Epithelial cell of prostate (primary cell): ENCODE measurements at places on chromosomes 4 and X.

- DNase-seq, result no peak
These were observed 2.2 kb downstream of the NEXMIF start for GRCh38 chrX:74922922-74923543.

DNA sequence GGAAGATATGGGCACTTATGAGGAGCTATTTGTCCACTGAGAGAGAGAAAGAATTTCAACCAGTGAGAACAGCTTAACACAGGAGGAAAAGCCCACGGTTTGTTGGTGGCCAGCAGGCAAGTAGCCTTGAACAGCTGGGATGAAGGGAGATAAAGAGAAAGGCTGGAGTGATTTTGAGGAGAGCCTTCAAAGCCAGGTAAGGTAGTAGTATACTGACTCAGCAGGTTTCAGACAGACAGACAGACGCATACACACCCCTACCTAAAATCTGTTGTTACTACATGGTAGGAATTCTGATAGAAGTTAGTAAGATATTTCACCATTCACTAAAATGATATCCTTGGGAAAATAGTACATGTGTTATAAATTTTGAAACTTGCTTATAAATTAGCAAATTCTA, 60.5 kb downstream of the SEC24D start:
- no peak for DNase-seq

- DNase-seq, result no peak
These were observed 463.0 kb upstream of the GALNT7 start for GRCh38 chr4:172705565-172705964.

DNA sequence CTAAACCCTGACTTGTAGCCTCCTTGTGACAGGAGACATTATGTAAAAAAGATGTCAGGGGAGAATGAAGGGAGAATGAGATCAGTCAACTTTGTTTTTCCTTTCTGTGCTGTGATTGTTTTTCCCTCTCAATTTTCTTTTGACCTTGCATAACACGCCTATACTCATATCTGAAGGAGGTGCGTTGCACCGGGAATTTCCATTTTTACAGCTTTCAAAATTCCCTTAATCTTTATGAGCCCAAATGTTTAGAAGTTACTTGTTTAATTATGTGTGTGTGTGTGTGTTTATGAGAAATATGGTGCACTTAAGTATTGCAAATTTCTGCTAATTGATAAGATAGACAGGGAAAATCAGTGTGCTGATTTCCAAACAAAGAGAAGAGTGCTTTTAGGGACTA, 21.6 kb downstream of the SYNPO2 start:
- DNase-seq, result no peak

GRCh38 chrX:114650351-114650750, 66.5 kb downstream of the HTR2C start:
- no peak for DNase-seq

DNA sequence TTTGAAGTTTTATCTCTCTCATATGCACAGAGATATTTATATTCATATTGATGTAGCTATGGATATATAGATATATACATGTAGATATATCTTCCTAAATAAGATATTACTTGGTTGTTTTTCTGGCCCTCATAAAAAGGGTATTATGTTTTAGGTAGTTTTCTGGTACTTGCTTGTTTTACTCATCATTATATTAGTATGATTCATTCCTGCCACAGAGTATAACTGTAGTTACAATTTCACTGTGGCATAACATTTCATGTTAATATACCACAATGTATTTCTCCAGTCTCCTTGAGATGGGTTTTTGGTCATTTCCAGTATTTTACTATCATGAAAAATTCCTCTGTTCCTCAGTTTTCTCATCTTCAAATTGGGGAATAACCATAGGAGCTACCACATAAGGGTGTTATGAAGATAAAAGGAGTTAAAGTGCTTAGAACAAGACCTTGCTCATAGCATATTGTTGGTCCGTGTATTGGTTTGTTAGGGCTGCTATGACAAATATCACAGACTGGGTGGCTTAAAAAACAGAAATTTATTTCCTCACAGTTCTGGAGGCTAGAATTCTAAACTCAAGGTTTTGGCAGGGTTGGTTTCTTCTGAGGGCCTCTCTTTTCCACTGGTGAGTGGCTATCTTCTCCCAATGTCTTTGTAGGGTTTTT, 129.7 kb downstream of the TMEM164 start:
- DNase-seq, result no peak

GRCh38 chr4:141207961-141208360, 12.7 kb upstream of the ZNF330 start:
- no peak for DNase-seq

- DNase-seq, result no peak
These were observed 76.9 kb upstream of the EXOC1L start for GRCh38 chr4:55742655-55743202.

DNA sequence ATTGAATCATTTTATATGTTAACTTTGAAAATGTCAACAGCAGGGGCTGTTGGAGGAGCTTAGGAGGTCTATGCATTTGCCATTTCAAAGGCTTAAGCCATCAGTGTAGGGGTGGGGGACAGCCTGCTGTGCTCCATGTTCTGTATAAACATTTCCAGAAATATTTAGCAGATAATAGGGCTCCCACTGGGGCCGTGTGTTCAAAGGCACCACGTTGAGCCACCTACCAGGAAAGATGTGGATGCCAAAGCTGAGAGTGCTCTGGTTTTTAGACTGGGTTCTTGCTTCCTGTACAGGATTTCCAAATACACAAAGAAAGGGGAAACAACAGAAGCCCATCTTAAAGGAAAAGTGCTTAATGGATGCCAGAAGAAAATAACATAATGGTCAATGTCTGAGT, 219.5 kb downstream of the CENPC start:
- no peak for DNase-seq

- DNase-seq, result no peak
These were observed 50.9 kb upstream of the FHDC1 start for GRCh38 chr4:152885185-152885584.

- no peak for DNase-seq
These were observed 50.8 kb downstream of the PPEF1 start for GRCh38 chrX:18757956-18758932.

DNA sequence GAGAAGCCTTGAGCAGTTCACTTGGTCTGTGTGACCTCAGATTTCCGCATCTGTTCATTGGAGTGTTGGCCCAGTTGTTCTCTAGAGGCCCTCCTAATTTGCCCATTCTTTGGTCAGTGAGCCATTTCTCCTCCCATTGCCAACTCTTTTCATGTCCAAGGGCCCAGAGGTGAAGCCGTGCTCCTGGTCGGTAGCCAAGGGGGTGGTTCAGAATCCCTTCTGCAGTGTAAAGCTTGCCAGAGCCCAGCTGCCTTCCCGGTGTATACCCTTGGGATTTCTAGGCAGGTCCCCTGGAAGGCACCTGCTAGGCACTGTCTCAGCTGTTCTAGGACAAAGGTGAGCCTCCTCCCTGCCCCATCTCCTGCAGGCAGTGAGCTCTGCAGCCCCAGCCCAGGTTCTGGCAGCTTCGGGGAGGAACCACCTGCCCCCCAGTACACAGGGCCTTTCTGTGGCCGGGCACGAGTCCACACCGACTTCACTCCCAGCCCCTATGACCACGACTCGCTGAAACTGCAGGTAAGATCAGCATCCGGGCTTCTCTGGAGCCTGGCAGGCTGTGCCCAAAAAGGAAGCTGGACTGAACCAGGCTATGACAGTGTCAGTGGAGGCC, 12.3 kb downstream of the SASH3 start:
- no peak for DNase-seq

DNA sequence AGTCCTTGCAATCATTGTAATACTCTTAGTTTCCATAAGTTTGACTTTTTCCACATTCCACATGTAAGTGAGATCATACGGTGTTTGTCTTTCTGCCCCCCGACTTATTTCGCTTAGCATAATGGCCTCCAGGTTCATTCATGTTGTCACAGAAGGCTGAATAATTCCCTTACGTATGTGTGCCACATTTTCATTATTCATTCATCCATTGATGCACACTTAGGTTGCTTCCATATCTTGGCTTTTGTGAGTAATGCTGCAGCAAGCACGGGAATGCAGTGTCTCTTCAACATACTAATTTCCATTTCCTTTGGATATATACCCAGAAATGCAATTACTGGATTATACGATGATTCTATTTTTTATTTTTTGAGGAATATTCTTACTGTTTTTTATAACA, 22.0 kb upstream of the VEGFC start:
- no peak for DNase-seq

DNA sequence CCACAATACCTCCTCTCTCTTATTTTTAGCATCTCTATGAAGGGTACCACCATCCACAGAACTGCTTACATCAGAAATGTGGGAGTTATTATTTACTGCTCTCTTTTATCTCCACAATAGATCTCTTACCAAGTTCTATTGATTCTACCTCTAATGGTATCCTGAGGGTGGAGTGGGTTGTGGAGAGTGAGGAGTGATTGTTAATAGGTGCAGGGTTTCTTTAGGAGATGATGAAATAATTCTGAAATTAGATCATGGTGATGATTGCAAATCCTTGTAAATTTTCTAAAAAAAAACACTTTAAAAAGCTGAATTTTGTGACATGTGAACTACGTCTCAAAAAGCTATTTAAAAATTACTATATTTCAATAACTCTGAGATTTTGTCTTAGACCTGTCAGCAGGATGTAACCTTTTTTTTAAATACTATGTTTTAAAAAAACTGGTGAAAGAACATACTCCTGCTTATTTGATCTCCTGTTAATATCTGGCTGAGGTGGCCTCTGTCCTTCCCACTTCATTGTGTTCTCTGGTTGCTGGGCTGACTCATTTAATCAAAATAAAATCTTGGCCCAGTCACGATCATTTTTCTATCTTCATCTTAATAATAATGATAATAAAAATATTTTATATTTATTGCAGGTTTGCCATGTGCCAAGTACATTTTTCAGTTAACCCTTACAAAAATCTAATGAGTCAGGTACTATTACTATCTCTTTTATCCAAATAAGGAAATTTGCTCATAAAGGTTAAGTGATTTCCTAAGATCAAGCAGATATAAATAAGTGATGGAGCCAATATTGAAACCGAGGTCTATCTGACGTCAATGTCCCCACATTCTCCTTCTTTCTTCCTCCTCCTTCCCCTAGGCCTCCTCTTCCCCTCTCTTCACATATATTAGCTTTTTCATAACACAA, 73.5 kb downstream of the GLUD2 start:
- no peak for DNase-seq

GRCh38 chr4:145266881-145267280, 86.5 kb upstream of the OTUD4 start:
- DNase-seq, result no peak

DNA sequence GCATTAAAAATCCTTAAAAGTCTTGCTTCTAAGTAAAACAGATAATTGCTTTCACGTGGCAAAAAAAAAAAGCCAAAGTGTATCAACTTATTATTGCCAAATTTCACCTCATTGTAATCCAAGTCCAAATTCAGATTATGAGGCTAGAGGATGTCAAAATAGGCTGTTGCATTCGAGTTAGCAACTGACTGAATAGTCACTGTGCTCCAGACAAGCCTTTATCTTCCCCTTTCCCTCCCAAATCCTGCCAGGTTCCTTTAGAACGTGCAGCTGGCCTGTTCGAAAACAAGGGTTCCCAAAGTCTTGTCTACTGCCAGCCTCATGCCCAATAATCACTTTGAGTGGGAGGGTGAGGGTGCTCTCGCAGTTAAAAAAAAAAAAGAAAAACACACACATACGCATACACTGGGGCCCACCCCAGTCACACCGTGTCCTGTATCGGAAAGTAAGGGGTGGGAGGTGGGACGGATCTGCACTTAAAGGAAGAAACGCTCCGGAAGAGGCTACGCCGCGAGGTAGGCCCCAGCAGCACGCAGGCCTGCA, 603 bp downstream of the MAD2L1 start:
- no peak for DNase-seq

DNA sequence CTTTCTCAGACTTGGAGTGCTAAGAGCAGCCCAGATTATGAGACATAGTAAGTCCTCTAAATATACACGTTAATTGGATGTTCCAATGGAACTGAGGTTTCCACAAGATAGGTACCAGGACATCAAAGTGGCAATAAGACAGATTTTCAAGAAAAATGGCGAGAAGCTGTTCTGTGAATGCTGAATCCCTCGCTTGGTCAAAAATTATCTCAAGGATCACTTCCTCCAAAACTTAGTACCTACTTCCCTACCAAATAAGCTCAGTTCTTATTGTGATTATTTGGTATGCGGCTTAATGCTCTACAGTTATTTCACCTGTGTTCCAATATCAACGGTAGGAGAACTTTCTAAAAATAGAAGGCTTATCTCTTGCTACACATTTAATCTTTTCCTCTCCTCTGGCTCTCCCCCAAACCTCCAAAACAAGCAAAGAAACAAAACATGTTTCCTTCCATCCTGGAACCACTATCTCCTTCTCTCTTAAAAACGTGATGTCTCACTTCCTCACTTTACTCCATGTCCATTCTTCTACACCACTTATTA, 14.7 kb downstream of the PDGFC start:
- DNase-seq, result no peak

GRCh38 chr4:87499403-87500091, 29.6 kb downstream of the SPARCL1 start:
- no peak for DNase-seq

- no peak for DNase-seq
These were observed 632 bp downstream of the PLP2 start for GRCh38 chrX:49172280-49172780.

GRCh38 chrX:114619874-114620273, 36.0 kb downstream of the HTR2C start:
- DNase-seq, result no peak

DNA sequence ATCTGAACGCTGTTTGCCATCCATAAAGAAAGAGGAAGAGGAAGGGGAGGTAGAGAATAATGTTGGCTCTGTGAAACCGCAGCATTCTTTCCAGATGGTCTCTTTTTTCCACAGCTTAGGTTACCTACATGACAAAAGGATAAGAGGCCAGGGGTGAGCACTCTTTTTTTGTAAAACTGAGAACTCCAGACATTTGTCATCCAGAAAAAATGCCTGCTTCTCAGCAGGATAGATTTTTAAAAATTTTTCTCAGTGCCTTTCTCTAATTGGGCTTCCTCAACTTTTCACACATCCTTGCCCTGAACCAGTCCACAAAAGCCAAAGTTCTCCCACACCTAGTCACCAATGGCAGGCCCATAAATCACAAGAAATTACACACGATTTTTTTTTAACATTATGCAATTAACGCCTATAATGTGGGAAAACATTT, 158.1 kb upstream of the TENM3 start:
- DNase-seq, result no peak

- no peak for DNase-seq
These were observed 20.4 kb upstream of the FRMPD3 start for GRCh38 chrX:107429090-107429489.

- DNase-seq, result no peak
These were observed 182.1 kb downstream of the MOSPD2 start for GRCh38 chrX:15055146-15055930.

DNA sequence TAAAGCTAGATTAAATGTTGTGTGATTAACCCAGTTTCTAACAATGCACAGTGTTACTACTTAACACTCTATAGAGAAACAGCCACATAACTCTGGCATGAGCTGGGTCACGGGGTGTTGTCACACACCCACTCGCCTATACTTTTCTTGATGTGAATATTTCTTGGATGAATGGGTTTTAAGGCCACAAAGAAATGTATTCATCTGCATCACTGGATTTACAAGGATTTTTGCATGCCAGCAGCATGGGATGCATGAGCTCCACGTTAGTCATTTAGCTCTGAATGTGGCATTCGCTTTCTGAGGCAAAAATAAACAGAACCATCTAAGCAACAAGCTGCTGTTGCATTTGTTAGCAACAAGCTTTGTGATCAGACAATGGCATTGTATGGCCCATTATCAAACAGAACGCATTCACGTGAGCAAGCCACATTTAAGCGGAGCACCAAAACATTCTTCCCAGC, 89.7 kb downstream of the LRP2BP start:
- DNase-seq, result peak; percentile 98
